ENCODE measurements at places on chromosomes 5 and 9. TPM values are rescaled to one million over a fixed set of nuclear protein-coding genes. Genes with fewer than 3 reads are reported as not detected.

GRCh38 chr5:81800797-81801196 is 49.9 kb upstream of the SSBP2 start:
- no peak for DNase-seq

Gene CCDC180
- total RNA-seq, result 1.7 TPM

Gene TAF1L
- total RNA-seq, result not detected

DNA sequence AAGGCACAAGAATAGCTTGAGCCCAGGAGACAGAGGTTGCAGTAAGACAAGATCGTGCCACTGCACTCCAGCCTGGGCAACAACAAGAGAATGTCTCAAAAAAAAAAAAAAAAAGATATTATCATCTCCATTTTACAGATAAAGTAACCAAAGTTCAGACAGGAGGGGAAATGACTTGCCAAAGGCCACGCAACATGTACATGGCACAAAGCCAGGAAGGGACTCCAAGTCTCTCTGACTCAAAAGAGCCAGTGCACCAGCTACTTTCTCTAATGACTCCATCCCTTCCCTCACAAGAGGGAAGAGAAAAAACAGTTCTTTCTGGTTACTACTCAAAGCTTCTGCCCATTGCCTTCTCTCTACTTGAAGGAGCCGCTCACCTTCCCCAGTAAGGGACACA is 34.1 kb downstream of the SIL1 start:
- DNase-seq, result no peak

DNA sequence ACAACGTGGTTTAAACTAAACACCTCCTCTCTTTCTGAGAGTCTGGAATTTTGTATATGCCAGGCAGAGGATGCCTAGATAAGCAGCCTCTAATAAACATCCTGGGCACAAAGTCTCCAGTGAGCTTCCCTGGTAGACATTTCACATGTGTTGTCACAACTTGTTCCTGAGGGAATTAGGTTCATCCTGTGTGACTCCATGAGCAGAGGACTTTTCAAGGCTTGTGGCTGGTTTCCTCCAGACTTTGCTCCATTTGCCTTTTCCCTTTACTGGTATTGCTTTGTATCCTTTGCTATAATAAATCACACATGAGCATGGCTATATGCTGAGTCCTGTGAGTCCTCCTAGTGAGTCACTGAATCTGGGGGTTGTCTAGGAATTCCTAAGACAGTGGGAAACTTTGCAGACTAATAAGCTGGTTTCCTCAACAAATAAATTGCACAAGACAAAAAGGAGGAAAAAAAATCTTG is 77.4 kb downstream of the NR2F1-AS1 start:
- no peak for DNase-seq

DNA sequence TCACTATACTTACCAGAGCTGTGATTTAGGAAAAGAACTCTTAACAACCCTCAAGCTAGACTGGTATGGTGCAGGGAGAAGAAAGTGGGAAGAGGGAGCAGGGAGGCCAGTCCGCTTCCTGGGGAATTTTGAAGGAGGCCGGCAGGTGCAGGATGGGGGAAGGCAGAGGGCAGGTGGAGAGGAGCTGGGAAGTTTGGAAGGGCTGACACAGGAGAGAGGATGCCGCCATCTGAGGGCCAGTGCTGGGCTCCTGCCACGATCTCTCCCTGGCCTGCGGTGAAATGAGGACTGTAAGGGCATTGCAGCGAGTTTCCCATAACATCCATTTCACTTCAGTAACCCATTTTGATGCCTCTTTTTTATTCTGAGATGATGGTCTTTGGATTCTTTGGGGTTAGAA is 8.9 kb downstream of the DAB2IP start:
- DNase-seq, result no peak

DNA sequence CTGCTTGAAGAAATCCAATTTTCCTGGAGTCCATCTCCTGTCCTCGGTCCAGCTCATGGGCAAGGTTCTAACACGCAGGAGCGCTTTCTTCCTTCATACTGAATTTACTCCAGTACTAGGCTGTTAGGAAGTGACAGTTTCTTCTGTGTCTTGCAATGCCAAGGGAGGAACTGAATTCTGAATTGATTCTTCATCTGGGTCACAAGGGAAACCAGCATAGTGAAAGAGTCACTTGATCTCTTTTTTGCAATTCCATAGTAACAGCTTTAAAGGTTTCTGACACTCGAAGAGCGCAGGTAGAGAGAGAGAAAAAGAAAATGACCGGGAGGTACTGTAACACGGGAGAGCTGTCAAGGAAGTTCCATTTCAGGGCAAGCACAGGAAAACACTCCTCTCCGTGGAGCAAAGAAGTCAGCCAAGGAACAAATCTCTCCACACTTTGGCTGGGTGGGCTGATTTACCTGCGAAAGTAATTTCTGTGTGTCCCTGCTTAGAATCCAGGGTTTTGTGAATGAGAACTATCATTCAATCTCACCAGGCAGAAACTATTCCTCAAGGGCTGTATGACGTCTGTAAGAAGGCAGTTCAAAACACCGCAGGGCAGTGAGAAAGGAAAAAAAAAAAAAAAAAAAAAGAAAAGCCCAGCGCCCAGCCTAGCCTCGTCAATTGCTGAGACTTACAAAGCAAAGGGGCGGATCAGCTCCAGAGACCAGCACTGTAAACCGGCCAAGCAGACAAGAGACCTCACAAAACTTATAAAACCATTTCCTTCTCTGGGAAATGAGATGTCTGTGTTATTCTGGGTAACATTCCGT is 617.8 kb downstream of the PDE4D start:
- DNase-seq, result no peak

Gene CKMT2
- total RNA-seq, result 1,804 TPM

- no peak for DNase-seq
Observed at GRCh38 chr5:172524573-172525021, 70.3 kb upstream of the SH3PXD2B start.

GRCh38 chr5:35557199-35557598 is 60.5 kb upstream of the SPEF2 start:
- no peak for DNase-seq

Gene SHISAL2B
- not detected for total RNA-seq

- no peak for DNase-seq
Observed at GRCh38 chr5:72799721-72800120, 16.7 kb upstream of the TNPO1 start.

DNA sequence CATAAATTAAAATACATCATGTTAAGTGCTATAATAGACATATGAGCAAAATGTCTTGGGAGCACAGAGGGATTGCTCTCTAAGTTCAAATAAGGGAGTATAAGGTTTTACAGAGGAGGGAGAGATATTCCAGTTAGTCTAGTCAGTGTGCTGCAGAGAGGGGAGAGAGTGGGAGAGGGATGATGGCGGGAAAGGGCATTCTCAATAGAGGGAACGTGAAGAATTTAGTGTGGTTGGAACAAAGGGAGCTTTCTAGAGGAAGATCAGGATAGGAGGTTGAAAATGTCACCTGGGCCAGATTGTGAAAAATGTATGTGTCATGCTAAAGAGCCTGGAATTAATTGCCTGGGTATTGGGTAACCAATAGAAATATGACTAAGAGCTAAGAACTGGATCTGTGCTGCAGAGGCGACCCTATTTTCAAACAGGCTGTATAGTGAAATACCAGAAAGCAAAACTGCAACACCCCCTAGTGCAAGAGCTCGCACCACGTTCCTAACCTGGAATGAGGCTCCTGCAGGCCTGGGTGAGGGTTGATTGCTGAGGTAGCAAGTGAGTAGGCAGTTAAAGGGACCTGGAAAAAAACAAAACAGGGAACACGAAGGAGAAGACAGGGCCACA is 791.8 kb upstream of the C9orf72 start:
- no peak for DNase-seq
